ENCODE measurements at places on chromosomes 7 and 10.

DNA sequence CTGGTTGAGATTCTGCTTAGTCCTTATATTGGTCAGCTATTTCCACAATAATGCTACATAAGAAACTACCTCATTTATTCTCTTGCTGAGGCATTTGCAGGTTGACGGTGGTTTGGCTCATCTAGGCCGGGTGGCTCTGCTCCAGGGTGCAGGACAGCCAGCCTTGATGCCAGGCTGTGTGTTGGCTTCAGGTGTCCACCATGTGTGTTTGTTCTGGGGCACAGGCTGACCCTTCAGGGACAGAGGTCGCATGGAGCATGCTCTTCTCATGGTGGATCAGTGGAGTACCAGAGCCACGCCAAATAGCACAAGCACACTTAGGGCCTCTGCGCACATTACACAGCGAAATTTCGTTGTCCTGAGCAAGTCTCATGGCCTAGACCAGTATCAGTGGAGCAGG, 249.9 kb downstream of the LRMDA start:
- DNase-seq: no peak

GRCh38 chr7:92432299-92432946, 14.9 kb upstream of the GATAD1 start:
- no peak for DNase-seq

GRCh38 chr7:37481722-37482288, 33.1 kb upstream of the ELMO1 start:
- no peak for DNase-seq

DNA sequence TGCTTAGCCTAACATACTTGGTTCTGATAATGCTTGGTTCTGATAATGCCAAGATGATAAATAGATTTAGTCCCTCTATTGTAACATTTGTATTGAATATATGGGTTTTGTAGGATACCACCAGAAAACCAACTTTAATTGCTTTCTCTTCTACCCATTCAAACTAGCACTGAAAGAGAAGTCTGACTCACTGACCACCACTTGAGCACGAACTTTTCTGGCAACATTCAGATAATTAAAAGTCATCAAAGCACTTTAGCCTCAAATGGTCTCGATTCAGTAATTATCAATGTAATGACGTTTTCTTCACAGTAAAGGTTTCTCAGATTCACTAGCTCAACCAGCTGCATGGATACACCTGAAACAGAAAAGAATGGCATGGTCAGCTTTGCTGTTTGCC, 63.0 kb downstream of the HDAC9 start:
- peak; percentile 39 for DNase-seq

- no peak for DNase-seq
These were observed 251.0 kb downstream of the NSUN6 start for GRCh38 chr10:18400201-18400905.

DNA sequence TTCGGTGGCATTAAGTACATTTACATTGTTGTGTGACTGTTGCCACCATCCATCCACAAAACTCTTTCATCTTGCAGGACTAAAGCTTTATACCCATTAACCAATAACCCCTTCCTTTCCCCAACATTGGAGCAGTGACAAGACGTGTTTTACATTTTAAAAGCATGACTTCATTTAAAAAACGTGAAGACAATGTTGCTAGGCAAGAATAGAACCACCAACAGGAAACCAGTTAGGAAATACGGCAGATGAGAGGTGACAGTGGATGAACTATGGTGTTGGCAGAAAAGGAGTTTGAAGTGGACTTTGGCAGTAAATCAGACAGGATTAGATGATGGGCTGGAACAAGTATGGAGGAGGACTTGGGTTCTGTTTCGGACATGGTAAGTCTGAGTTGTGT, 17.0 kb downstream of the TMEM236 start:
- DNase-seq: peak; percentile 61

DNA sequence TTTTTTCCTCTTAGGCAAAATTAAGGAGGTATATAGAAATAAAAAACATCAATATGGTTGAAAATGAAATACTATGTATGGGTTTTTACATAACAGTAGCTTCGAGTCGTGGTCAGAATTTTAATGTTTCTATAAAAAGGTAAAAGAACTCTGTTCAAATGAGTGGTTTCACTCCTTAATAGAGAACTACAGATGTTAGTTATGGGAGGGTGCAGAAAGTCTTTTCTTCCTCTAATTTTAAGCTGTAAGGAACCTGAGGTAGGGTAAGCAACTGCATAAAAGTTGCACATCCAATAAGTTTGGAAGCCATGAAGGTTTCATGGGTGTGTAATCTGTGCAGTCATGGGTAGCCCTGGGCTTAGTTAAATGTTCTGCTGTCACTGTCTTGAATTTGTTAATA, 141.3 kb downstream of the SUGCT start:
- no peak for DNase-seq

- no peak for DNase-seq
These were observed 13.1 kb downstream of the LHFPL3 start for GRCh38 chr7:104341546-104341945.

- DNase-seq: no peak
These were observed 327.9 kb downstream of the ACTR3B start for GRCh38 chr7:153087498-153087897.
